A172 (cell line): ENCODE measurements at places on chromosomes 5 and 9. TPM values are rescaled to one million over a fixed set of nuclear protein-coding genes. Genes with fewer than 3 reads are reported as not detected.

DNA sequence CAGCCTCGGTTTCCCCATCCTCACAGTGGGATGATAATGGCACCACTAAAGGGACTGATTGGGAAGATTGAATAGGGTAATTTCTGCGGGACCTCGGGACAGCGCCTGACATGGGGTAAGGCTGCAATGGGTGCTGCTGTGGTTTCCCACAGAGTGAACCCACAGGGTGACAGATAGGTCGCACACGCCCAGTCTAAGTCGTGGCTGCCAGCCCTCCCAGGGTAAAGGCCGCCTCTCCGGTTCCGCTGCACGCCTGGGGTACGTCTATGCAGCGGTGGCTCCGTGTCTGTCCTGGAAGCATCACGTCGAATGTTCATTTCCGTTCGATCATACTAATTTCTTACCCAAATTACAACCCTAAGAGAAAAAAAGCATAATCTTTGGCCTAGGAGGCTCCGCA, 631 bp downstream of the CFAP77 start:
- no peak for DNase-seq

The ZFP2 gene
- not detected in 2 replicates for total RNA-seq

- no peak for DNase-seq
These were observed 95.7 kb downstream of the AGTPBP1 start for GRCh38 chr9:85645909-85646627.

- DNase-seq = no peak
These were observed 139.1 kb downstream of the PIP5K1B start for GRCh38 chr9:68844157-68844556.

- DNase-seq = no peak
These were observed 33.4 kb downstream of the IRX2 start for GRCh38 chr5:2718115-2718514.

DNA sequence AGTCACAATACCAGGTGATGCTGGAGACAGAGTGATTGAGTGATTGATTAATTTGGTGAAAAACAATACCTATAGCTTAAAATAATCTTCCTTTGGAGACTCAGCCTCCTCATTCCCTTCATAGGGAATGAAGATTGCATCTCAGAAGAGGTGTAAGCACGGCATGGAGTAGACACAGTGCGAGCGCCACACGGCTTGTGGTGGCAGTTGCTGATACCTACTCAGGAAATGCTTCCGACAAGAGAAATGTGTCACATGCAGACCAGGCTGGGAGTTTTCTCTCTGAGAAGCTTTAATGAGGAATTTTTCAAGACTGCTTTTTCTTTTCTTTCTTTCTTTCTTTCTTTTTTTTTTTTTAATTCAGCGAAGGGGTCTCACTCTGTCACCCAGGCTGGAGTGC, 211.8 kb upstream of the OTULINL start:
- no peak for DNase-seq
